ENCODE measurements at places on chromosomes 16 and 17.

- peaks cover 3% of the 10 kb centered on the region for H3K4me1 ChIP-seq
- no peak for DNase-seq
Observed at GRCh38 chr17:48809182-48809581, 7.8 kb downstream of the TTLL6 start.

GRCh38 chr17:65408050-65408449 lies 153.4 kb downstream of the AXIN2 start:
- H3K36me3 ChIP-seq = no peaks in the 10 kb centered on the region
- DNase-seq = no peak
- no peaks in the 10 kb centered on the region for H3K27me3 ChIP-seq
- no peaks in the 10 kb centered on the region for H3K4me1 ChIP-seq
- no peak overlapping the region for H3K4me3 ChIP-seq

DNA sequence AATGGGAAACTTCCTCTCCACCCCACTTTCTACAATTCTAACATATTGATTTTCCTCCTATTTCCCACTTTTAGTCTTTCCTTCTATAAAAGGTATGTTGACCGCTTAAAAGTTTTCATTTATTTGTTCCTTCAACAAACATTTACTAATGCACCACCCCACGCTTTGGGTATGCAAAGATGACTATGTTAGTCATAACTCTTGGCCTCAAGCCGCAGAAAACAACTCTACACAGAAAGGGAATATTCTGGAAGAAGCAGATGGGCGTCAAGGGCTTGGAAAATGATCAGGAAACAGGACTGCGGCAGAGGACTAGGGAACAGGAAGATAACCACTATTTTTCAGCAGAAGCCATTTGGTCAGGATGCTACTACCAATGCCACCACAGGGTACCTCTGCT lies 56.8 kb upstream of the FA2H start:
- no peak overlapping the region for H3K27ac ChIP-seq
- no peak overlapping the region for H3K4me3 ChIP-seq
- DNase-seq = no peak
- H3K27me3 ChIP-seq = peaks cover 2% of the 10 kb centered on the region
- H3K4me1 ChIP-seq = no peaks in the 10 kb centered on the region
- no peaks in the 10 kb centered on the region for H3K36me3 ChIP-seq

GRCh38 chr17:55606488-55606815 lies 95.2 kb upstream of the SMIM36 start:
- no peaks in the 10 kb centered on the region for H3K36me3 ChIP-seq
- no peaks in the 10 kb centered on the region for H3K27me3 ChIP-seq
- H3K27ac ChIP-seq = no peak overlapping the region

DNA sequence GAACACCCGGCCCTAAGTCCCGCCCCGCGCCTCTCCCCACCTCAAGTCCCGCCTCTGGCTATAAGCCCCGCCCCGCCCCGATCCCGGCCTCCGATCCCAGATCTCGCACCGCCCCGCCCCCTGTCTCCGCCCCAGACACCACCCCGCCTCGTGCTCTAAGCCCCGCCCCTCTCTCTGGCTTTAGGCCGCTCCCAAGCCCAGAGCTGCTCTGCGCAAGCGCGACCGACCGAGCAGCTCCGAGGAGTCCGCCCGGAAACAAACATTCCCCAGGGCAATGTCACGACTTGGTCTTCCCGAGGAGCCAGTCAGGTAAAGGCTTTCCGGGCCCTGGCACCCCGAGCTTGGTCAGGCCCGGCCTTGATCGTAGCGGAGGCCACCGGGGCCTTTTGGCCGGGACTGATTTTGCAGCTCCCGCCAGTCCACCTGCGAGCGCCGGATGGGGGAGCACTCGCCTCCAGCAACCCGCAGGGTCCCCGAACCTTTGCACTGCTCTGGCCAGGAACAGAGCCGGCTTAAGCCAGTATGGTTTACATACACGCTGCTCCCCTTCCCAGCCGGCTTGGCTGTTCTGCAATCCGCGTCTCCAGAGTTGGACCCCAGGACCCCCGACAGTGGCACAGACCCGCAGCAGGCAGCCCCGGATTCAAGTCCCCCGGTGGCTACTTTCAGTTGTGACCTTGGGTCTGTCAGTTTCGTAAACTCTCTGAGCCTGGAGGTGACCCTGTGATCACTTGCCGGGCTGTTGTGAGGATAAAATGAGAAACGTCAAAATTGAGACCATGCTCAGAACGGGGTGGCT lies at the start of gene NUDT7:
NUDT7 (plus strand) TSS at position 206 of the 799 bp plus-strand sequence; CDS start at position 275, 69 bp downstream.
- H3K4me1 ChIP-seq = peaks cover 3% of the 10 kb centered on the region
- H3K4me3 ChIP-seq = peak within 1 kb of the TSS; percentile 79
- H3K36me3 ChIP-seq = no peaks in the 10 kb centered on the region
- DNase-seq = peak; percentile 73
- H3K27me3 ChIP-seq = no peaks in the 10 kb centered on the region

DNA sequence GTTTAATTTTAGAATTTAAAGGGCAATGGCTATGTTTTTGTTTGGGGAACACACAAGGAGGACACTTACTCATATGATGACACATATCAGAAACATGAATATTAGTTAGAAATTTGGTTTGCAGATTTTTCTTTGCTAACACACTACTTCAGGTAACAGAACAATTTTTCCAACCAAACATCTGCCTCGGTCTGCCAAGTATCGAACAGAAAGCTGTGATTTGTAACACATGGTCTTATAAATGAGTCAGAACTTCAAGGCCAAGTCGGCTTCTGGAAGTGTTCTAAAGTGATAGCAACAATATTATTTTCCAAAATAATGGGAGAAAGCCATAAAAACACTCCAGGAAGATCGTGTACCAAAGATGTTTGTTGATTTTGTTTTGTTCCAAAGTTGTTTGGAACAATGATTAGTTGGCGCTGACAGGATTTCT lies 75.9 kb upstream of the PMFBP1 start:
- H3K4me1 ChIP-seq = no peaks in the 10 kb centered on the region
- no peak overlapping the region for H3K4me3 ChIP-seq

DNA sequence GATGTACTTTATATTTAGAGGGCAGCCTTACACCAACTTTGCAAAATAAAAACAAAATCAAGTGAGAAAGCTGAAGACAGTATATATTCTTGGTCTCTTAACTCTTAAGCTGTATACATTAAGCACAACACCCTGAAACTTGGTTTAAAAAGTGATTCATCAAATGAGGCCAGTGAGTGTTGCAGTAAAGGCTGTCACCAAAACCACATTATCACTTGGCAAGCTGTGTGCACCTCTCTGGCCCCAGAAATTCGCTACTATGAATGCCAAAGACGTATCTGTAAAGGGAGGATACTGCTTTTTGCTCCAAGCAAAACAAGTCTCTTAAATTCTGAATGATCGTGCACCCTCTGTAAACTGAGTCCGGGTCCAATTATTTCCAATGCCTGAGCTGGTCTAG lies 163.9 kb downstream of the ZFHX3 start:
- no peaks in the 10 kb centered on the region for H3K4me1 ChIP-seq
- H3K4me3 ChIP-seq = no peak overlapping the region
- H3K27me3 ChIP-seq = no peaks in the 10 kb centered on the region
- no peak overlapping the region for H3K27ac ChIP-seq
